ENCODE measurements at places on chromosomes 16 and 17.

- no peak for DNase-seq
Measured at GRCh38 chr16:83070416-83071209, 443.8 kb downstream of the CDH13 start.

GRCh38 chr16:67674851-67675578 is 8.4 kb downstream of the C16orf86 start:
- DNase-seq: no peak

DNA sequence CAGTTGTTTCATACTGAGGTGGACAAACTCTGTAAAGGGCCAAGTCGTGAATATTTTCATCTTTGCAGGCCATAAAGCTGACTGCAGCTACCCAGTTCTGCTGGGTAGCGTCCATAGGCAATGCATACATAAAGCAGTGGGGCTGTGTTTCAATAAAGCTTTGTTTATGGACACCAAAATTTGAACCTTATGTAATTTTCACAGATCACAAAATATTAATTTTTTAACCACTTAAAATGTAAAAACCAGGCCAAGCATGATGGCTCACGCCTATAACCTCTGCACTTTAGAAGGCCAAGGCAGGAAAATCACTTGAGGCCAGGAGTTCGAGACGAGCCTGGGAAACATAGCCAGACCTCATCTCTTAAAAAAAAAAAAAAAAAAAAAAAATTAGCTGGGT is 148.0 kb downstream of the CCDC182 start:
- no peak for DNase-seq

- no peak for DNase-seq
Measured at GRCh38 chr16:28561557-28562187, 8.0 kb downstream of the SGF29 start.

DNA sequence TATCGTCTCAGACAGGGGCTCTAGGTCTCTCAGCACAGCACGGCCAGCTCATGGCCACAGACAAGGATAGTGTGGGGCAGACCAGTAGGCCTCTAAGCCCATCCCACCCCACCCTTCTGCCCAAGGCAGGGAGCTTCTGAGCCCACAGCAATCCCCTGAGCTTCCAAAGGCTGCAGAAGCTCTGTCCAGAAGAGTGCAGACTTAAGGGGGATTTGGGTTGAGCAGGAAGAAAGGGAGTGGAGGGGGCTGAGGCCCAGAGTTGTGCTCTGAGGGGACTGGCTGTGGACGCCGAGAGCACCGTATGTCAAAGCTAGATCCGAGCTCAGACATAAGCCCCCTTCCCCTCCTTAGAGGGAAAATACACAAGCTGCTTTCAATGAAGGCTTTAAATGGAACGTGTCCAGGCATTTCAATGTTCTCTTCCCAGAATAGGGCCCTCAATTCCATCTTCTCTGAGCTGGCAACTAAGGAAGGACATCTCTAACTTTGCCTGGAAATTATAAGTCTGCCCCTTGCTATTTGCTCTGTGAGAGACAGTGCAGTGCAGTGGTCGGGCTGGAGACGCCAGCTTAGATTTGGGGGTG is 116.4 kb upstream of the RPL38 start:
- DNase-seq: no peak

All from T follicular helper cell (primary cell).